Stimulated activated CD4-positive, alpha-beta T cell treated with anti-CD3 and anti-CD28 coated beads, Interleukin-1b, Interleukin-23, amount 100 ng/mL, for 1 hour (primary cell): ENCODE measurements at places on chromosomes 5 and 9.
A peak's percentile ranks its signal among the peaks of the same experiment; 100 is the strongest.

- no peak for DNase-seq
These were observed 70.1 kb downstream of the KIAA1958 start for GRCh38 chr9:112556497-112557442.

- no peak for DNase-seq
These were observed 18.6 kb upstream of the SHISAL2B start for GRCh38 chr5:64671678-64672077.

DNA sequence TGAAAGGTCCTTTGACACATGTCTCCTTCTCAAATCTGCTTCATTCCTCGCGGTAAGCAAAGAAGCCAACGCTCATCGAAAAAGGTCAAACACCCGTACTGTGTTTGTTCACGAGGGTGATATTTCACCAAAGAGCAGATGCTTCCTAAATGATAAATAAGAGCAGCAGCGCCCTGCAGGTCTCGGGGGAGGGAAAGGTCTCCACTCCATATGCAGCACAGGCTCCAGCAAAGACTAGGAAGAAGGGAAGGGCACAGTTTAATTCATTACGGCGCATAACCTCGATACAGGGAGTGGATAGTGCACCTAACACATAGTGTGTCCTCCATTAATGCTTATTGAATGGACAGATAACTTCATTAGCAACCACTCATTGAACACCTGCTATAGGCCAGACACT is 593.3 kb downstream of the CDK5RAP2 start:
- no peak for DNase-seq

- peak; percentile 20 for DNase-seq
These were observed 97.1 kb downstream of the ENTREP1 start for GRCh38 chr9:69421908-69422801.

- no peak for DNase-seq
These were observed 7.4 kb upstream of the ENTPD8 start for GRCh38 chr9:137448602-137448962.

- DNase-seq = no peak
These were observed 3.3 kb upstream of the PBX3 start for GRCh38 chr9:125743682-125744428.

DNA sequence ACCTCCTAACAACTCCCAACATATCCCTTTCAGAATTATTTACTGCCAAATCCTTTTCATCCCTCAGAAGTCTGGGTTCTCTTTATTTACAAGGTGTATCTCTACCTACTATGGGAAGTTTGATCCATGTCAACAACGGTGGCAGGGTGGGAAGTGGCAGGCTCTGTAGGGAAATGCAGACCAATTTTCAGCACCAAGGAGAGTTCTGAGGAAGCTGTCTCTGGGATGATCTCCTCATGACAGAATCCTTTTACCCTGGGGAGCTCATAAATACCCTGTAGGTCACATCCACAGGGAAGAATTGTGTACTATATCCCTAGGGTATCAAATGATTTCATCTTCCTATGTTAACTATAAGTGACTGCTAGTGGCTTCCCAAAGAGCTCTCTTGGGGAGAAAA is 107.8 kb upstream of the NEK6 start:
- DNase-seq = no peak

DNA sequence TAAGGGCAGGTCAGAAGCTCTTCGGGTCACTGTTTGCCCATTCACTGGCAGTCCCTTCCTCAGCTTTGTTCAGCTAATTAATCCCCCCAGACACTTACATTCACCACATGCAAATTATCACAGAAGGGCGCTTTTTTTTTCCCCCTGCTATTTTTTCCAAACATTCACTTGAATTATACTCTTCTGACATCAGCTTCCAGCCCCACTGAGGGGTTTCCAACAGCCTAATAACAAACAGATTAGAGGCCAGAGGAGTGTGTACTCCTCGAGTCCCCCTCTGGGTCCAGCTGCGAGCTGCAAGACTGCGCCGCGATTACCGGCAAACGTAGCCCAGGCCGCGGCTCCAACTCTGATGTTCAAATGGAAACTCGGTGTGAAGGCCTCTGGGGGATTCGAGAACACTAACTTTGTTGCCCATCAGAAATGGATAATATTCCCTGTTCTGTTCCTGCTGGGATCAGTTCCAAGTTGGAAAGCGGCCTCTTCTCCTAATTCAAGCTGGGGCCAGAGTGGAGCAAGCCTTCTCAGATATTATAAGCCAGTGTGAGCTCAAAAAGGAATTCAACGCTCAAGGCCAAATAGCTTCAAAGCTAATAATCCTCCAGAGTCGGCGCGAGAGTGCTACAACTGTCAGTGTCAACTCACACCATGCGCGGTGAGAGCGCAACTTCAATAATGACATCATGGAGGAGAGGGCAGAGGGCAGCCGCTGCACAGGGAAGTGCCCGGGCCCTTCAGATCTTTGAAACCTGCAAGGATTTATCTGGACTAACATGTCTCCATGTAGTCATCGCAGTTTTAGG is 560.8 kb downstream of the BNC2 start:
- no peak for DNase-seq

- DNase-seq = no peak
These were observed 1.3 kb downstream of the ERBIN start for GRCh38 chr5:65927503-65928321.

DNA sequence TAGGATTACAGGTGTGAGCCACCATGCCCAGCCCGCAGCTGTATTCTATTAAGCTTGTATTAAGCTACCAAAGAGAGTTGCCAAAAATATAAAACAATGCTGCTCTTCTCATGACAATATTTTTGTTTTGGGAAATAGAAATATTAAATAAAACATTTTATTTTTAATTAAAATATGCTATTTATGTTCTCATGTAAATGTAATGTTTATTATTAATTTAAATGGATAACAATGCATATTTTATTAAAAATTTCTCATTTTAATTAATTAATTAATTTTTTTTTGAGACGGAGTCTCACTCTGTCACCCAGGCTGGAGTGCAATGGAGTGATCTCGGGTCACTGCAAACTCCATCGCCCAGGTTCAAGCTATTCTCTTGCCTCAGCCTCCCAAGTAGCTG is 117.5 kb downstream of the ANKRD55 start:
- no peak for DNase-seq

DNA sequence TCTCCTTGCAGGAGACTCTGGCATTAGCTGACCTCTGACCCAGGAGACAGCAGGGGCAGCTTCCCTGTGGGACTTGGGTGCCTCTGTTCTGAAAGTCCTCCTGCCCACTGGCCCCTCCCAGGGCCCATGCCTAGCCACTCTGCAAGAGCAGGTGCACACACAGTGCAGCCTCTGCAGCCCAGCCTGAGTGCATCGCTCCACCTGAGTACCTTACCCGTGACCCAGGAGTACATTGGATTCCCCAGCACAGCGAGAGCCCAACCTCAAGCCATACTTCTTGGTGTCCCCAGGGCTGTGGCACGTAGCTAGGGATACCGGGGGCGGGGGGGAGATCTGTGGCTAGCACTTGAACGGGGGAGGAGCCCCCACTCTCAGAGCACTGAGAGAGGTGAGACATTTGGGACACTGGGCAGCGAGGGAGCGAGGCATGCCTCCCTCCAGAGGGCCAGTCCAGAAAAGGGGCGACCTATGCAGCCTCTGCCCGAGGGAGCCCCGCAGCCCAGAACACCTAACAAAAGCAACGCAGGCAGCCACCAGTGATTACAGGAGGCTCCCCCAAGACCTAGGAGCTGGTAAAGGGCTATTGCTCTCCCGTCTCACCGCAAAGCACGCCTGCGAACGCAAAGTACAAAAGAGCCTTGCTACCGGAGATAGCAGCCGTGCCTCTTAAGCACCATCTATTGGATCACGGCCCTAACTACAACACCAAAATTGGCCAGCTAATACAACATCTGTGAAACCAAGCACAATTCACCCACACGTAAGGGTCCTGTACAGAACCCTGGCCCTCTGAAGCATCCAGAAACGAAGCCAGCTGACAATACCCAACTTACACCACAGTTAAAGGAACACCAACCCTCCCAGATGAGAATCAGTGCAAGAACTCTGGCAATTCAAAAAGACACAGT is 826 bp upstream of the PRDM9 start:
- no peak for DNase-seq

DNA sequence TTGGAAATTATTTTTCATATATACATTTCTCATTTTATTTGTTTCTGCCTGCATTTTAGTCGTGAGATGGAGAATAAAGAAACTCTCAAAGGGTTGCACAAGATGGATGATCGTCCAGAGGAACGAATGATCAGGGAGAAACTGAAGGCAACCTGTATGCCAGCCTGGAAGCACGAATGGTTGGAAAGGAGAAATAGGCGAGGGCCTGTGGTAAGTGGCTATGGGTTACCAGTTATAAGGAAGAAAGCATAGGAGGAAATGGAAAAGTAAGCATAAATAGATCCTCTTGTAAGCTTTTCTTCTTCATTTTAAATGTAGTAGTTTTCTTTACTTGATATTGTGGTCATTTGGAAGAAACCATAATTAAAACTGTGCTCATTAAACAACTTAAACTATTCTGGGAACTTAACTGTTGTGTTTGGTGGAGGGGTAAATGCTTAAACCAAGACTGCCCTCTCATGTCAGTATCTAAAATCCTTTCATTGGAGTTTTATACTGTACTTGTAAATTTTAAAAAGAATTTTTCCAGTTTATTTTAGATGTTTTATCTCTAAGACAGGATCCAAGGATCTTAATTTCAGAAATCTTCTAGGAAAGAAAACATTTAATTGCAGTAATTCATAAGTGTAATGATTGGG is 41.3 kb downstream of the MAP3K1 start:
- DNase-seq = no peak

- DNase-seq = no peak
These were observed 1.2 kb downstream of the DUSP1 start for GRCh38 chr5:172769616-172770373.

DNA sequence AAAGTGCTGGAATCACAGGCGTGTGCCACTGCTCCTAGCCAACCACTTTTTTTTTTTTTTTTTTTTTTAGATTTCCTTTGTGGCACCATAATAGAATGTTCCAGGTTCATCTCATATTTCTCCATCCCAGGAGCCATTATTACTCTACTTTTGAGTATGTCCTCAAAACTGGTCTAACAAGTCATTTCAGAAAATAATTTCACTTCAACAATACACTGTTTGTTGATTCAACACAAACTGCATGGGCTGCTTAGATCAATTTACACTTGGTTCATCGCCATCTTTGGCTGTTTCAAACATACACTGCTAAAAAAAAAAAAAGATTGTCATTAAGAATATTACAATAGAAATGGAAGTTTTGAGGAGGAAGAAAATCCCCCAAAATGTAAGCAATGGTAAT is 57.9 kb downstream of the CSNK1A1 start:
- no peak for DNase-seq

DNA sequence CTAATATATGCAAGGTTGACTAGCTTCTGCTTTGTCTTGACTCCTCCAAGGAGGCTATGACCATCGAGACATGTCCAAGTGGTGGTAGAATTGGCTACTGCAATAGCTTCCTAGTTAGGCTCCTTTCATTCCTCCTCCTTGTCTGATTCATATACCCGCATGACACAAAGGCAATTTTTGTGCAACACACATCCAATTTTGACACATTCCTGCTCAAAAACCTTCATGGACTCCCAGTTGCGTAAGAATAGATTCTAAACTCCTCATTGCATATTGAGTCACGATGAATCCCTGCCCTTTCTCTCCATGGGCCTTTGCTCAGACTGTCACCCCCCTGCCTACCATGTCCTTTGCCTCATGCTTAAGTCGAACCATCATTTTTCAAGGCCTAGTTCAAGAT is 344.5 kb downstream of the ACTL7B start:
- no peak for DNase-seq

GRCh38 chr9:137385061-137385655 is 37.8 kb downstream of the EXD3 start:
- no peak for DNase-seq

- DNase-seq = no peak
These were observed 18.4 kb upstream of the ASPN start for GRCh38 chr9:92500725-92501124.

DNA sequence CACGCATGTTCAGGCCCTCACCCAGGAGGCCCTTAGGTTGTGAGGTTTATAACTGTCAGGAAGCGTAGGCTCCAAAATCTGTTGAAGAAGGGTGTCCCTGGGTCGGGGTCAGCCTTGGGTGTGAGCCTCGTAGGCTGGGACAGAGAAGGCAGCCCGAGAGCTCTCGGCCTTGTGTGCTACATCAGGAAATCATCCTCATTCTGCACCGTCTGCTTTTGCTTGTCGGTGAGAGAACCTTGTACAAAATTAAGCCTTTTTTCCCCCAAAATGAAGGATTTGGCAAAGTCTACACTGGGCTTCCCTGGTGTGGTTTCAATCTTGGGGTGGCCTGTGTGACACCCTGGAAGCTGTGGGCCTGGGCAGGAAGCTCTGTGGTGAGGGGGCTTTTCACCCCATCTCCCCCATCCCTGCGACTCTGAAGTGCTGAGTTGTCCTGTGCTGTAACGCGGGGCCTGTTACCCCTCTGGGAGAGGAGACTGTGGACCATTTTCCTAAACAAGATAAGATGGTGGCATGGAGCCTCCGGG is 55.3 kb downstream of the AHRR start:
- DNase-seq = no peak

- no peak for DNase-seq
These were observed 275.5 kb downstream of the GLIS3 start for GRCh38 chr9:4024281-4024777.

- DNase-seq = no peak
These were observed 281.3 kb upstream of the CLINT1 start for GRCh38 chr5:158140120-158140731.

DNA sequence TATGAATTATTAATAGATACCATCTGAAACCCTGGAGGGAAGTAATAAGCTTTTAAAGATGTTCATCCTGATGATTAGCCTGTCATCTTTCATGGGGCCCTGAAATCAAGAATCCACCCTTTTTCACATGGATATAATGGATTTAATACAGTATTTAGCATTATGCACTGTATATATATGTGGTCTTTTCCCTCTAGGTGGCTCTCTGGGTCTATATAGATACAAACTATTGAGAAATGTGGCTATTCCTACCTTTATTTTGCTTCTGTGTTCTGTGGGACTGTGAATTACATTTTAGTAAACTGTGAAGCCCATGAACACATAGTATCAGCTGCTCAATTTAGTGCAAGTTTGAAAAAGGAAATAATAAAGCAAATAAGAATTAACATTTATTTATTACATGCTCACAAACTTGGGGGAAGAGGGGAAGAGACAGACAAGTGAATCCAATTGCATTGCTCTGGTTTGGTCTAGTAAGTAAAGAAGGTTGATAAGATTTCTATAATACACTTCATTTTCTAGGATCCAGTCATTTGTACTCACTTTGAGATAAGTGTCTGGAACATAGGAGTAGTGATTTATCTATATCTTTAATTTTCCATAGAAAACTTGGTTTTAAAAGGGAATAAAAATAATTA is 112.2 kb downstream of the SCAMP1 start:
- DNase-seq = no peak

DNA sequence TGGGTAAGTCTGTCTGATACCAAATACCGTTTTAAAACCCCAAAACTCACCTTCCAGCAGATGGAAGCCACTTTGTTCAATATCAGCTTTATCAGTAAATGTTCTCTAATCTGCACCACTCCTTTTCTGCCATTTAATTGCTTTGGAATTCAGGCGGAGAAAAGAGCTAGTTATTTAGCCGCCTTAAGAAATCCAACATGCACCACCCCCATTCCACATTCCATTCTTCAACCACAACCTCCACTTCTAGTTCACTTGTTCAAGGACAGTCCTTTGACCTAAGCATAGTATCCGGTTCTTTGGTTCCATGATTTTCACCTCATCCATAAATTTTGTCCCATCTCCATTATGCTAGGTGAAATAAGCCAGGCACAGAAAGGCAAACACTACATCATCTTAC is 240.1 kb downstream of the DNAH5 start:
- no peak for DNase-seq

GRCh38 chr5:57509501-57510260 is 27.1 kb upstream of the ACTBL2 start:
- no peak for DNase-seq

- no peak for DNase-seq
These were observed 1096.5 kb downstream of the NR2F1-AS1 start for GRCh38 chr5:92484484-92484883.
